Ovary (tissue), 10 donors: ENCODE measurements at places on chromosomes 3 and 15. TPM values are rescaled to one million over a fixed set of nuclear protein-coding genes. Genes with fewer than 3 reads are reported as not detected.

DNA sequence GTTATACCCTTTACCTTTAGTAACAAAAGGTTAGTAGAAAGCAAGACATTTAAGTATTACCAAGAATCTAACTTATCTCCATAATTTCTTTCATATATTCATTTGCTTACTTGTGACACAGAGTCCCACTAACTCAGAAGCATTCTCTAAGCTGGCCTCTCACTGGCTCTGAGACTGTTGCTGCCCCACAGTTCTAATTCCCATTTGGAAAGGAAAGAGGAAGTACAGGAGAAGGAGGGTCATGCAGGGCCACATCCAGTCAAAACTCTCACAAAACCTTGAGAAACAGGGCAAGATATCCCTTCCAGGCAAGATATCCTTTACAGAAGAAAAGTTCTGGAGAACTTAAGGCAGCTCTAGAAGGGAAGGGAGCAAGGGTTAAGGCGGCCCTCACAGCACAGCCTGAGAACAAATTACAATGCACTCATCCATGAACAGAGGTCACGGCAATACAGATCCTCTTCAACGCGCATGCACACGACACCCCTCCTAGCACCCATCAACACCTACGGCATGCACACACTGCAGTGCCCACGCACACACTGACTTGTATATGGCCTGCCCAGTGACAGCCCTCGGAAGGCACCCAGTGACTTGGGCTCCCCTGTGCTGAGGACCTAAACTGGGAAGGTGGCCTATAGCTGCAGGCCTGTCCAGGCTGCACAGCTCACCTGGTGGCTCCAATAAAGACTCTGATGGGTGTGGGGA, 13.0 kb upstream of the MYO5C start:
- H3K27me3 ChIP-seq = no peaks in the 10 kb centered on the region
- no peak overlapping the region for H3K27ac ChIP-seq
- no peak overlapping the region for H3K4me3 ChIP-seq
- H3K4me1 ChIP-seq = no peaks in the 10 kb centered on the region

DNA sequence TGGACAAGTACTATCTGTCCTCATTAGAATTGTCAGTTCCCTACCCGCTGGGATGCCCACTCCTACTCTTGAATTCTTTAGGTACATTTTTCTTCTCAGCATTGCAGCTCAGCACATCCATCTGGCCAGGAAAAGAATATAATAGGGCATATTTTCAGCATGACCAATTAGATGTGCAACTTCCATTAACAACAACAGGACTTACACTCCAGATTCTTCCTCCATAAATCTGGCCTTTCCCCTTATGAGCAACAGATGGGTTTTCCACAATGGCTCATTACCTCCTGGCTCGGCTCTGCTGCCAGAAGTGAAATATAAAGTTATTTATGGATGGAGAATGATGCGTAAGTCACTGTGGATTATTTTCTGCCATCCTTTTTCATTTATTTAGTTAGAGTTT, 443.8 kb upstream of the TGFBR2 start:
- H3K36me3 ChIP-seq = no peaks in the 10 kb centered on the region
- no peak overlapping the region for H3K27ac ChIP-seq
- H3K4me3 ChIP-seq = no peak overlapping the region
- DNase-seq = no peak

GRCh38 chr3:46393554-46394434, 13.1 kb downstream of the CCR5AS start:
- DNase-seq = no peak
- H3K36me3 ChIP-seq = no peaks in the 10 kb centered on the region
- no peaks in the 10 kb centered on the region for H3K27me3 ChIP-seq
- no peak overlapping the region for H3K27ac ChIP-seq

- no peak overlapping the region for H3K27ac ChIP-seq
Measured at GRCh38 chr15:68479406-68479805, 47.4 kb upstream of the ITGA11 start.

DNA sequence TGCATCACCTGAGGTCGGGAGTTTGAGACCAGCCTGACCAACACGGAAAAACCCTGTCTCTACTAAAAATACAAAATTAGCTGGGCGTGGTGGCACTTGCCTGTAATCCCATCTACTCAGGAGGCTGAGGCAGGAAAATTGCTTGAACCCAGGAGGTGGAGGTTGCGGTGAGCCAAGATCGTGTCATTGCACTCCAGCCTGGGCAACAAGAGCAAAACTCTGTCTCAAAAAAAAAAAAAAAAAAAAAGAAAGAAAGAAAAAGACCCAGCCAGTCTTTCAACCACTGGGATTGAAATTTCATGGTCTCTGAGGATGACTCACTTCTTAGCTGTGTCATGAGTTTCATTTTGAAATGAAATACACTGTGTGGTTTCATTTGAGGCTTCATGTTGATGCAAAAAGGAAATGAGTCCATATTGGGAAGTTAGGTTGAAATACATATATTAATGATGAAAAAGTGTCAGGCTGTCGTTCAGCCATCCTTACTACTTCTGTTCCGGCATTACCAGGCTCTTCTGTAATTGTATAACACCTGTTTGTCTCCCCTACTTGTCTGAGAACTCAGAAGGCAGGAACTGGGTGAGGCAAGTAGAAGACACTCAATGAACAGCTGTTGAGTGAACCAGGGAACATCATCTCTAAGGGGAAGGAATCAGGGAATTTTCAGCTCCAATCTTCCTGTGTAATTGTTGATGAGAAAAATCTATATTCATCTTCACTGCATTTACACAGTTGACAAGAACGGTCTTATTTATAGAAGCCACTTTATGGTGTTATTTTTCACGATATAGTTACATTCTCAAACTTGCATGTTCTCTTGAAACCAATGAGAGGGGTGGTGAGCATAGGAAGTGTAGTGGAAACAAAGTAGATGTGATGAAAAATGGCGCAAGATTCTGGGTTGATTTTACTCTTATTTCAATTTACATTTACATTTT, 87.4 kb downstream of the NFKBIZ start:
- H3K27me3 ChIP-seq = no peaks in the 10 kb centered on the region
- no peaks in the 10 kb centered on the region for H3K36me3 ChIP-seq
- H3K4me1 ChIP-seq = no peaks in the 10 kb centered on the region
- H3K4me3 ChIP-seq = no peak overlapping the region

GRCh38 chr3:188605905-188606304, 451.9 kb downstream of the LPP start:
- H3K36me3 ChIP-seq = no peaks in the 10 kb centered on the region
- no peaks in the 10 kb centered on the region for H3K27me3 ChIP-seq
- H3K27ac ChIP-seq = no peak overlapping the region
- H3K4me3 ChIP-seq = no peak overlapping the region
- H3K4me1 ChIP-seq = no peaks in the 10 kb centered on the region

The AGBL1 gene
- not detected for total RNA-seq

DNA sequence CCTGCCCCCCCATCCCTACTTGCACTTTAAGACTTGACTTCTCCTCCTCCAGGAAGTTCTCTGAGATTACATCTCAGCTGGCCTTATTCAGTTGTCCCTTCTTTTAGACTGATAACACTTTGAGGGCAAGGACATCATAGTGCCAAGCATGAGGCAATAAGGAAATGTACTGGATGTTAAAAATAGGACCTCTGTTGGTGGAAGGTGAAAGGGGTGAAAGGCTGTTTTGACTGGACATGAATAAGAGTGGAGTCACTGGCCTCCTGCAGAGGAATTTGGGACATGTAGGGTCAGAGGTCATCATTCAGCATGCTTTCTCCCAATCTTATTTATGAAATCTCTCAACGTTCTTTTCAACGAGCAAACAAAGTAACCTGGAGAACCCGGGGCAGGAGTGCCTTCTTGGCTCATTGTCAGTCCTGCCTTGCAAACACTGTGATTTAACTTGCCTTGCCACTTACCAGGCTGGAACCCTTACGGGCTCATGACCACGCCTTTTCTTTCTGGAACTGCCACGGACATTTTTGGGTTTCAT, 38.6 kb downstream of the TRIM71 start:
- no peaks in the 10 kb centered on the region for H3K27me3 ChIP-seq
- H3K4me3 ChIP-seq = no peak overlapping the region
- H3K4me1 ChIP-seq = no peaks in the 10 kb centered on the region
- no peaks in the 10 kb centered on the region for H3K36me3 ChIP-seq
- H3K27ac ChIP-seq = no peak overlapping the region

- DNase-seq = no peak
- no peaks in the 10 kb centered on the region for H3K36me3 ChIP-seq
- no peaks in the 10 kb centered on the region for H3K4me1 ChIP-seq
- no peak overlapping the region for H3K27ac ChIP-seq
Measured at GRCh38 chr15:29988701-29989100, 94.1 kb upstream of the GOLGA8J start.

- no peaks in the 10 kb centered on the region for H3K36me3 ChIP-seq
- no peak overlapping the region for H3K27ac ChIP-seq
- H3K27me3 ChIP-seq = no peaks in the 10 kb centered on the region
Measured at GRCh38 chr3:9448071-9448470, 50.7 kb downstream of the SETD5 start.

GRCh38 chr3:169453256-169454059, 210.1 kb downstream of the MECOM start:
- H3K4me3 ChIP-seq = no peak overlapping the region
- H3K36me3 ChIP-seq = no peaks in the 10 kb centered on the region
- no peak overlapping the region for H3K27ac ChIP-seq
- H3K4me1 ChIP-seq = no peaks in the 10 kb centered on the region
- H3K27me3 ChIP-seq = no peaks in the 10 kb centered on the region
- DNase-seq = no peak

- H3K4me1 ChIP-seq = no peaks in the 10 kb centered on the region
- H3K27me3 ChIP-seq = no peaks in the 10 kb centered on the region
- no peak for DNase-seq
- no peaks in the 10 kb centered on the region for H3K36me3 ChIP-seq
Measured at GRCh38 chr3:122660297-122660974, 20.2 kb upstream of the PARP14 start.

DNA sequence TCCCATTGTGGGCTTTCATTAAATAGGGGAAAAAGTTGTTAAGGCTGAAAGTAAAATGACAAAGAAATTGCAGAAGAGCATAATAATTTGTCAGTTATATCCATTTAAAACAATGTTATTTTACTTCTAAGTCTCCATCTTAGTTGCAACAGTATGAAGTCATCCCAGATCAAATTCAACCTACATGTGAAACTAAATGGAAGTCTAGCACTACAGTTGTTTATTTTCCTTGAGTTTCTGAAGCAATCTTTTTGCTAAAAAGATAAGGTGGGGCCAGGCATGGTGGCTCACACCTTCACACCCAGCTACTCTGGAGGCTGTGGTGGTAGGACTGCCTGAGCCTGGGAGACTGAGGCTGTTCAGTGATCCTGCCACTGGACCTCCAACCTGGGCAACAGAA, 80.2 kb downstream of the DPH6 start:
- no peaks in the 10 kb centered on the region for H3K27me3 ChIP-seq
- no peaks in the 10 kb centered on the region for H3K4me1 ChIP-seq
- H3K4me3 ChIP-seq = no peak overlapping the region
- no peaks in the 10 kb centered on the region for H3K36me3 ChIP-seq

DNA sequence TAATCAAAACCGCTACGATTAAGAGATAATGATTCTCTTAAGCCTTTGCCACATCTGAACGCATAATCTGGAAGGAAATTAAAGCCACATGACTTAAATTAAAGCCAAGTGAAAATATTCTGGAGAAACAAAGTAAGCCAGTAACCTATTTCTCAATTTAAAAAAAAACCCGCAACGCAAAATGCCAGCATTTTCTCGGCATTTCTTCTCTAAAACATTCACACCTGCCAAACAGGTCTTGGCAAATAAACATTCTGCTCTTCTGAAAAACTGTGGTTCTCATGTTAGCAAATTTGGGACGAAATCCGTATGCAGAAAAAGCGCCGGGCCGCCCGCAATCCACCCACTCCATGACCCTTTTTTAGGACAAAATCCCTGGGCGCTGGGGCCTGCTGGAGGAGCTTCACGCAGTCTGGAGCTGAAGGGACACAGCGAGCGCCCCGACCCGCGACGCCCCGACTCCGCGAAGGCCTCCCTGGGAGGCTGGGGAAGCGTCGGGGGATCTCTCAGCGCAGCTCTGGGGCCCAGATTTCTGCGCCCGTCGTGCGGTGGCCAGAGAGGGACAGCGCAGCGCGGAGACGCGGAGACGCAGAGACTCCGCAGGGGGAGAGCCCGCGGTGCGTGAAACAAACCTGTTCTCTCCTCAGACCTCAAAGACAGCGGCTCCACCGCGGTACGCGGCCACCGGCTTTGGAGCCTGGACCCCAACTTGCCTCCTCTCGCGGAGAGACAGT, 471 bp downstream of the NKIRAS1 start:
- peak overlapping the region; percentile 88 for H3K27ac ChIP-seq
- H3K36me3 ChIP-seq = no peaks in the 10 kb centered on the region
- no peak for DNase-seq
- peak overlapping the region; percentile 94 for H3K4me3 ChIP-seq
- peaks cover 4% of the 10 kb centered on the region for H3K4me1 ChIP-seq
